ENCODE measurements at places on chromosomes 1 and 21.

- DNase-seq = no peak
These were observed 79.6 kb downstream of the PDE4B start for GRCh38 chr1:65872301-65872700.

DNA sequence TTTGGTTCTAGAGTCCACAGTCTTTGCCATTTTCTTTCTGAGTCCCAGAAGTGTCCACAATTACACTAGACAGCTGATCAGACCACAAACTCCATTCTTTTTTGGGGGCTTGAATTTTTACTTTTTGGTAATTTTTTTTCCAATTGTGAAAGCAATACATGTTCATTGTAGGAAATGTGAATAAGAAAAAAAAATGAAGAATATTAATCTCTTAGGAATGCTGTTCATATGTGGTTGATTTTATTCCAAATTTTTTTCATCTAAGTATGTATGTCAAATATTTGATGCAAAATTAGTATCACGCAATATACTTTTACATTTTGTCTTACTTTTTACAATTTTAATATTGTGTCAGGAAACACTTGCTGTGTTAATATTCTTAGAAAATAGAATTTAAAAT, 76.4 kb upstream of the ETS2 start:
- DNase-seq = no peak

- no peak for DNase-seq
These were observed 57.5 kb upstream of the PDC start for GRCh38 chr1:186518395-186518794.

GRCh38 chr1:17586172-17586964, 46.9 kb downstream of the ARHGEF10L start:
- DNase-seq = no peak

DNA sequence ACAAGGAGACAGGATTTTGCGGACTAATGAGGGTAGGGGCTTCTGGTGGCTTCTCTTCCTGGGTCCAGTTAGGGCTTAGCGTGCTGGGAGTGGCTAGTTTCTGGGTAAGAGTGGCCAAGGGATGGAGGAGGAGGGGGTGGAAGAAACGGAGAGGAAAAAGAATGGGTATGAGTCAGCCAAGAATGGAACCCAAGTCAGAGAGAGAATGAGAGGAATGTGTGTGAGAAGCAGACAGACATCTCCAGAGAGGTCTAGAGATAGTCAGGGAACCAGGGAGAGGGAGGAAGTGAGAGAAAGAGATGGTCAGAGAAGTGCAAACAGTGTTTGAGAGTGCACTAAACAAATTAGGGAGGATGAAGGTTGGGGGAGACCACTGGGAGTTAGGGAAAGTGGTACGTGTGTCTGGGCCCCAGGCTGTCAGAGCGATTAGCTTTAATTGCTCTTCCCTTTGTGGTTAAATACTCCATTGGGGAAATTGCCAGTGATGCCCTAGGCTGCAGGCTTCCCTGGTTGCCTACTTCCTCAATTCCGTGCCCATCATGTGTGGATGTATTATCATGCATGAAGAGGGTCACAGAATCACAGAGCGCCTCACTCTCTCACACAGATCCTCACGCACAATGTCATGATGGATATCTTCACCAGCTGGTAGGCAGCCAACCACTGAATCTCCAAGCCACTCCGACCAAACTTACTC, 1.4 kb downstream of the PEA15 start:
- DNase-seq = no peak

DNA sequence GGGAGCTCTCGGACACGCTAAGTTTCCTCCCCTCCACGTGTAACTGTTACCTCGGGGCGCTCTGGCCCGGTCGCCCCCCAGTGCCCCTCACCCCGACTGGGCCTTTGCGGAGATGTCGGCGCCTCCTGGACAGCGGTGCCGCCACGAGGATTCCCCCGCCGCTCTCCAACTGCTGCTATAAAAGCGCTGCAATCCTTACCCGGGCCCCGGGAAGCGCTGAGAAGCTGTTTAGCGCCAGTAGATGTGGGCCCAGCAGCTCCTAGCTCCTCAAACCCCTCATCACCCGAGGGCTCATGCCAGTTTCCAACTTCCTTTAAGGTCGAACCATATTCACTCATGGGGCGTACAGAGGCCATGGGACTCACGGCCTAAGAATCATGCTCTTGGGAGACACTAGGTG, 361 bp upstream of the LMX1A start:
- no peak for DNase-seq

- DNase-seq = no peak
These were observed 20.5 kb upstream of the NPHP4 start for GRCh38 chr1:6012529-6013318.

DNA sequence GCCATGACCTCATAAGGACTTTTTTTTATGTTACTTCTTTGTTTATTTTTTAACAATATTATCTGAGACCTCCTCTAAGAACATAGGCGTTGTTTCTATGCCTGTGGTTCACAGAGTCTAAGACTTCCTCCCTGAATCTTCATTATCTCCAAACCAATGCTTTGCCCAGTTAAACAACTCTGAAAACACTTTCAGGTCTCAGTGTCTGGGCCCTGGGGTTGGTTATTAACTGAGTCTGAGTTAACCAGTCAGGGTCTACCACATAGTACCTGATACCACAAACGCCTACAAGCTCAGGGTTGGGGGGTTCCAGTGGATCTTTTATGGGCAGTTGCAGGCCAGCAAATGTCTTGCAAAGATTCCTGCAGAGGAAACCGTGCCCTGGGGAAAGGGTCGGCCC, 138.2 kb downstream of the AJAP1 start:
- no peak for DNase-seq

- no peak for DNase-seq
These were observed 28.5 kb upstream of the KCNE2 start for GRCh38 chr21:34335316-34335715.

- DNase-seq = no peak
These were observed 46.8 kb downstream of the ADAMTS5 start for GRCh38 chr21:26920055-26920454.

- no peak for DNase-seq
These were observed 16.3 kb downstream of the SPATA46 start for GRCh38 chr1:162360237-162360873.

Data from NCI-H510A (cell line).